ENCODE measurements at places on chromosomes 3 and 15.

GRCh38 chr3:46574881-46575576 lies 8.9 kb upstream of the LRRC2 start:
- DNase-seq = no peak

DNA sequence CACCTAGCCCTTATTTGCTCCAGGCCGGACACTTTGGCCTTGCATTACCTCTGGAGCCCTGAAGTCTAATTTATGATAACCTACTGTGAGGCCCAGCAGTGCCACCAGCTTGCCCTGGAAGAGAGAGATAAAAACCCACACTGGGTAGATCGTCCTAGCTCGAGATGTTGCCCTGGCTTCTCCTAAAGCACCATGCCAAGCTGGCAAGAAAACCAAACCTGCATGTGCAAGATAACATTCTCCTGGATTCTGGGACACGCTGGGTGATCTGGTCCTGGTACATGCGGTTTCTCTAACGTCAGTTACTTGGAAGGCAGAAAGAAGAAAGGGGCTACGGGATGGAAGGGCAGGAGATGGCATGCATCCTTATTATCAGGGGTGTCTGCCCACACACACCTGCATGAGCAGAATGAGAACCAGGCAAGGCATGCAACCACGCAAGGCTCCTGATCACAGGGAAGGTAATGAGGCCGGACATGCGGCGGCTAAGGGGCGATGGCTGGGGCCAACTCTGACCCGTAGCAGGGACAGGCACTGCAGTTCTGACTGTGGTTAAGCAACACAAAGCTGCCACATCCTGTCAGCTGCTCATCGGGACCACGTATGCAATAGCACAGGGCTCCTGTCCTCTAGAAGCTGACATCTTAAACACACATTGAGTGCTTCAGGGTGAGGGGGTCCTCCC lies 73.0 kb downstream of the OXNAD1 start:
- DNase-seq = no peak

DNA sequence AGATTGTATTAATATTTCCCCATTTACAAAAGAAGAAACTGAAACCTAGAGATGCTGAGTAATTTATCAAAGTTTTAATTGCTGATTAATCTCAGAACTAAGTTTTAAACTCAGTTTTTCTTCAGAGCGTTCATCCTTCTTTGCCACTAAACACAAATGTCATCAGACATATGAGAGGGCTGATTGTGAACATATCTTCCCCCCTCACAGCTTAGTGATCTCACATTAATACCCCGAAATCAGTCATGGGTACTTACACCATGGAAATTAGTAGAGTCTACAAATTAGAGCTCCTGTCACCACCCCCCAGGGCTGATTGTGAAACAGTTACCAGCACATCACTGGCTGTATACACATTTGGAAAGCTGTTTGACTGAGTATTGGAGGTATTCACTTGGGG lies 189.3 kb upstream of the SGO1 start:
- DNase-seq = no peak

DNA sequence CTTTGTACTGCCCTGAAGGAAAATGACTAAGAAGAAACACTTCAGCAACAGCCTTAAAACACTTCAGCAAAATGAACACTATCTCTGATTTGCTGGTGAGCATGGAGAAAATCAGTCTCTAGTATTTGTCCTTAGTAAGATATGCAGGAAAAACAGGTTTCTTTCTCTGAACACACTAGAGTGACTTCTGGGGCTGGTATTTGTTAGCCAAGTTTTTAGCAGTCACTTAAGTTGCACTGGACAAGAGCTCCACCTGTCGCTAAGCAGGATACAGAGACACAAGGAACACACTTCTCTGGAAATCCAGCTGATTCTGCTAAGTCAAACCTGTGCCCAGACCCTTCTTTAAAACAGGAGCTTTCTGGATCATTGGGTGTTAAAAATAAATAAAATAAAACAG lies 65.3 kb downstream of the CHAC1 start:
- DNase-seq = no peak

DNA sequence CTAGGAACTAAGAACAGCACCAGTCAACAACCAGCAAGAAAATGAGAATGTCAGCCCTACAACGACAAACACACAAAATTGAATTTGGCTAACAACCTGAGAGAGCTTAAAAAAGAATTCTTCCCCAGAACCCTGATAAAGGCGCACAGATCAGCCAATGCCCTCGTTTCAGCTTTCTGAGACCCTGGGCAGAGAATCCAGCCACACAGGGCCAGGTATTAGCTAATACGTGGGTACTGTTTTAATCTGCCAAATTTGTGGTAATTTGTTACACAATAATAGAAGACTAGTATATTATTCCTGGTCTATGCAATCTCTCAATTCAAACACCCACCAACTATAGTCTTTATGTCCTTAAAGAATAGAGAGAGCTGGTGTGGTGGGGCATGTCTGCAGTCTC lies 291.6 kb upstream of the GADL1 start:
- DNase-seq = no peak

DNA sequence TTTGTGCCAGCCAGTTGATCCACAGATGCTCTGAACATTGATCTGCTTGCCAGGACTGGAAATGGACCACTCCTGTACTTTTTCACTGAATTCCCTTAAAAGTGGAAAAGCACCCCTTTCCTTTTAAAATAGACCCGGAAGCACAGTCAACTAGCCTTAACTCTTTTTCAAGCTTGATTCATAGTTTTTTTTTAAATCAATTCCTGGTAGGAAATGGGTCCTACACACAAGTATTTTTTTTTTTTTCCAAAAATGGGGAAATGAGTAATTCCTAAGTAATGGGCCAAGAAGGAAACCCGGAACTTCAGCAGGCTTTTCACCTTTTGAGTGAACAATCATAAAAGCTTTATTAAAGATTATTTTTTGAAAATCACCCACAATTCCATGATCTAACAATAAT lies 234.4 kb upstream of the ADAMTS9 start:
- no peak for DNase-seq

- DNase-seq = no peak
Observed at GRCh38 chr3:17087509-17087908, 202.8 kb downstream of the PLCL2 start.

GRCh38 chr3:64220161-64220914 lies 4.9 kb downstream of the PRICKLE2 start:
- peak; percentile 67 for DNase-seq

DNA sequence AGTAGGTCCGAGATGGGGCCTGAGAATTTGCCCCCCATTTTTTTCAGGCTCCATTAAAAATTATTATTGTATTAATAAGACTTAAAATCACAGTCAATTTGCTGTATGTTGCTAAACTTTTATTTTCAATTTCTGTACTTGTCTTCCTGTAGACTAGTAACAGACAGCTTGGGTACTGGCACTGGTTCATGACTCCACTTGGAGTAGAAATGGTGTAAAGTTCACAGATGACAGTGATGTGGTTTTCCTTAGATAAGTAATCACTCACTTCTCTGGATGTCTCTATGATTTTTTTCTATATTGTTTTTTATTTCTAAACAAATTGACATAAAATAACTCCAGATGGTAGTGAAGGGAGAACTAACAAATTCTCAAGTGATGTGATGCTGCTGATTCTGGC lies 15.6 kb upstream of the ZNF80 start:
- DNase-seq = no peak

Measured in RCC 7860 (cell line).